ENCODE measurements at places on chromosomes 2 and 18.

DNA sequence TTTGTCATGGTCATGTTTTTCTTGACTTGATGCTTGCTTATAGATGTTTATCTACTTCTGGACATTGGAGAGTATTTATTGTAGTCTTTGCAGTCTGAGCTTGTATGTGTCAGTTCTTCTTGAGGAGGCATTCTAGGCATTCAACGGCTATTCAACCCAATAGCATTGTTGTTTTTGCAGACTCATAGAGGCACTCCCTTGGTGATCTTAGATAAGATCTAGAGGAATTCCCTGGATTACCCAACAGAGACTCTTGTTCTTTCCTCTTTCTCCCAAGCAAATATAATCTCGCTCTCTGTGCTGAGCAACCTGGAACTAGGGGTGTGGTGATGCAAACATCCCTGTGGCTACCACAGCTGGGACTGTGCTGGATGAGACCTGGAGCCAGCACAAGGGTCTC lies 40.4 kb downstream of the SYT4 start:
- DNase-seq: no peak

GRCh38 chr2:211447548-211447947 lies 891.1 kb downstream of the CPS1 start:
- DNase-seq: no peak

DNA sequence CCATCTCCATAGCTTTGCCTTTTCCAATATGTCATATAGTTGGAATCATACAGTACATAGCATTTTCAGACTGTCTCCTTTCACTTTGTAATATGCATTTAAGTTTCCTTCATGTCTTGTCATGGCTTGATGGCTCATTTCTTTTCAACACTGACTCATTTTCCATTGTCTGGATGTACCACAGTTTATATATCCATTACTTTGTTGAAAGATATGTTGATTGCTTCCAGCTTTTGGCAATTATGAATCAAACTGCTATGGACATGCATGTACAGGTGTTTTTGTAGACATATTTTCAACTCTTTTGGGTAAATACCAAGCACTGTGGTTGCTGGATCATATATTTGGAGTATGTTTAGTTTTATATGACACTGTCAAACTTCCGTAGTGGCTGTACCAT lies 26.3 kb downstream of the ACSL3 start:
- no peak for DNase-seq

DNA sequence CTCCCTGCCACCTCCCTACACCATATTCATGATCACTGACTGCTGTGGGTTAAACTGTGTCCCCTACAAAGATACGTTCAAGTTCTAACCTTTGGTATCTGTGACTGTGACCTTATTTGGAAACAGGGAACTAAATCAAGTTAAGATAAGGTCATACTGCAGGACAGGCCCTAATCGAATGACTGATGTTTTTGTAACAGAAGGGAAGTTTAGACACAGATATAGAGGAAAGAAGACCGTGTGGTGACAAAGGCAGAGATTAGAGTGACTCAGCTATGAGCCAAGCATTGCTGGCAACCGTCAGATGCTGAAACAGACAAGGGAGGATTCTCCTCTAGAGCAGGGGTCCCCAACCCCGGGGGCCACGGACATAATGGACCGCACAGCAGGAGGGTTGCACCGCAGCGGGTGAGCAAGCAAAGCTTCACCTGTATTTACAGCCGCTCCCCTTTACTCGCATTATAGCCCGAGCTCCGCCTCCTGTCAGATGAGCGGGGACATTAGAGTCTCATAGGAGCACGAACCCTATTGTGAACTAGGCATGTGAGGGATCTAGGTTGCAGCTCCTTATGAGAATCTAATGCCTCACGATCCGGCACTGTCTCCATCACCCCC lies 28.9 kb upstream of the RNF152 start:
- no peak for DNase-seq

DNA sequence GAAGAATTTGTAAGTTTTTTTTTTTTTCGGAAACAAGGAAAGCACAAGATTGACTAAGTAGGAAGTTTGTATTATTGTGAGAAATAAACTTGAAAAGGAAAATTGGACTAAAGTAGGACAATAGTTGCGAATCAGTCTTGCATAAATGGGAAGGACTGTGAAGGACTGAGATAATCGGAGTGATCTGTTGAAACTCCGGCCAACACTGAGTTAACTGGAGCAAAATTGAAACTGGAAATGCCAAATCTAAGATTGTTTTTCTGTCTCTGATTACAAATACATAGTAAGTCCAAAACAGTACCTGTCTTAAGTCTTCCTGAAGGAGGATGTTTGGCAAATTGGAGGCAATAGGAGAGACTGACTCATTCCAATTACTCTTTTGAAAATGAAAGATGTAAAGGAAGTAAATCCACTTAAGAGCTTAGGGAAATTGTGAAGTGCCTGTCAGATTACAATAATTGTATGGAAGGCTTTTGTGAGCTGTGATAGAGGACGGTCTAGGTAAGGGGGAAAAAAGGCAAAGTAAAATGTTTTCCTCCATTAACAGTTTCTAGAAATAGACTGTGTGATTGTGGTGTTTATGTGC lies 204.9 kb upstream of the CYRIA start:
- DNase-seq: no peak

DNA sequence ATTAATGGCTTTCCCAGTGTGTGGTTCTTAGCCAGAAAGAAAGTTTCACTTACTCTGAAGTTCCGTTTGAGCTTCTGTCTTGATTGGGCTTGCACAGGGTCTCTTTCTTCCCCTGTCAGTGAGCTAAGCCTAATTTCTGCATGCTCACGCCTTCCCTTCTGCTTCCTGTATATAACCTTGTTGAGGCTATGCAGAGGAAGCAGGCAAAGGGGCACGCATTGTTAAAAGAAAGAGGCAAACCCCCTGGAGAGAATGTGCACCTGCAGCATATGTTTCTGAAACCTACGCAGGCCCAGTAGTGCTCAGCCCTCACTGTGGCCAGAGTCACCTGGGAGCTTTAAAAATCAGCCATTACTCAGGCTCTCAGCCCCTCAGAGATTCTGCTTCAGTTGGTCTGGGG lies 14.5 kb upstream of the PLA2R1 start:
- no peak for DNase-seq

- DNase-seq: no peak
Measured at GRCh38 chr2:108616751-108617161, 82.5 kb downstream of the LIMS1 start.

GRCh38 chr18:48932462-48932818 lies 18.3 kb downstream of the SMAD7 start:
- DNase-seq: no peak

DNA sequence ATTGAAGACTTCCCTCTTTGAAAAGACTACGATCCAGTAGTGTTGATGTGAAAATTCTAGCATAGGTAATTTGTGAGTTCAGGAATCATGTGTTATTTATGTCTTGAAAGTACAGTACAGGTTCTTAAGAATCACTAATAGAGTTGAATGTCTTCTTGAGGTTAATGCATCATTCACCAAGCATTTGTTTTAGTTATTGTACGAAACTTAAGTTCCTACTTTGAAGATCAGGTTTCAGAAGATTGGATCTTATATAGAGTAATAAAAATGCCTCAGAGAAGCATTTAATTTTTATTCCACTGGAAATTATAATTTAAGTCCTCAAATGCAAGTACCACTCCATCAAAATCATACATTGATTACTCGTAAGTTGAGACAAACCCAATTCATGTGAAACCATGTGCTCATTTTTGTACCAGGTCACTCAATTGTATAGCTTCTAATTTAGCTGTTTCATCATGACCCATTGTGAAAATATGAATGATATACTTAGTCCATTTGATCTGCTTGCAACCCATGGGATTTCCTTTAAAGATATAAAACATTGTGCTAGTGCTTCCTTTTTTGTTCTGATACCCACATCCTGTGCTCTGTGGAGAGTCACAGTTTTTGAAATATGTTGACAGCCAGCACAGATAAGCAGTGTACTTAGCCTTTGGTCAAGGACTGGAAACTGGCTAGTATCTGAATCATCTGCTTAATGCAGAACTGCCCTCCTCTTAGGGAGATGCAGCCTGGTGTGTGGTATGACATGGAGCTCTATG lies 22.5 kb upstream of the RAB27B start:
- DNase-seq: no peak

- no peak for DNase-seq
Measured at GRCh38 chr2:189540551-189540950, 40.0 kb downstream of the SLC40A1 start.

GRCh38 chr2:95240556-95240955 lies 33.2 kb downstream of the ZNF892 start:
- no peak for DNase-seq

- DNase-seq: no peak
Measured at GRCh38 chr2:222942561-222942960, 81.7 kb downstream of the ACSL3 start.

DNA sequence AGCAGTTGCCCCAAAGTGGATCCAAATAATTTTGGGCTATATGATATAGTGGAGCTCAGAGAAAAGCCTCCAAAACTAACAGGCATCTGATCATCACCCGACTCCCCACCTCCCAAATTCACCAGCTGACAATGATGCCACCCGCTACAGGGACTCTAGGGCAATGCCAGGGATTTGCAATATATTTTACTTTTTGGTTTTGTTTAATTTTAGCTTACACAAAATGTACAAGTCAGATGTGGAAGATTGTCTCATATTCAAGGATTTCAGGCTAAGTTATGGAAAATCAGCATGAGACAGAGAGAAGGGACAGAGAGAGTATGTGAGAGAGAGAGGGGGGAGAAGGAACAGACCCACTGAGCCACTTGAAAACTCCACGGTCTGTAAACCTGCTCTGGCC lies 187.4 kb downstream of the TMEM247 start:
- no peak for DNase-seq

GRCh38 chr18:79516441-79516931 lies 120.8 kb downstream of the NFATC1 start:
- DNase-seq: no peak

DNA sequence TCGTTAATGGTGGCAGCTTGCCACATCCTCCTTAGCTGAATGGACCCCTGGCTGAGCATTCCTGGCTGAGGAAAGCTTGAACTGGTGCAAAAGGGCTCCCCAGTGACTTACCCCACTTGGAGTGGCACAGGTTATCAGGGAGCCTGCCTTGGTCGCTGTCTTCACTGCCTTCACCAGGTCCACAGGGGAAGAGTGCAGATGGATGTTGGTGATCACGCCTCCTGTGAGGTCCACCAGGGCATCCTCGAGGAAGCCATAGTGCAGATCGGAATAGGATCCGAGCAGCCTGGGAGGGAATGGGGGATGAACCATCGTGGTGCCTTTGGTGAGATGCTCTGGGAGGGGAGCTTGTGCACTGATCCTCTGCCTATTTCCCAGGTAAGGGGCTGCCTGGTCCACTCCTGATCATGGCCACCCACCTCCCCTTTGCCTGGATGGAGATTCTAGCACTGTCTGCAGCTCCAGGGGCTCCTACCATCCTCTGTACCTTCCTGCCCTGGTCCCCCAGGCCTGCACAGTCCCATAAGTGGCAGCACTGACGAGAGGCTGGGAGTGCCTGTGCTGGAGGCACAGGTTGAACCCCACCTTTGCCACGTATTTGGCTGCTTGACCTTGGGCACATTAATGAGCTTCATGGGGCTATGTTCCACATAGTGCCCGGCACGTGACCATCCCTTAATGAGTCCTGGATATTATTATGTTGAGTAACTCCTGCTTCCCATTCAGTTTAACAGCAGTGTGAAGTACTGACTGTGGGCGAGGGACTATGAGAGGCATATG lies 43.0 kb downstream of the CAPN13 start:
- no peak for DNase-seq

DNA sequence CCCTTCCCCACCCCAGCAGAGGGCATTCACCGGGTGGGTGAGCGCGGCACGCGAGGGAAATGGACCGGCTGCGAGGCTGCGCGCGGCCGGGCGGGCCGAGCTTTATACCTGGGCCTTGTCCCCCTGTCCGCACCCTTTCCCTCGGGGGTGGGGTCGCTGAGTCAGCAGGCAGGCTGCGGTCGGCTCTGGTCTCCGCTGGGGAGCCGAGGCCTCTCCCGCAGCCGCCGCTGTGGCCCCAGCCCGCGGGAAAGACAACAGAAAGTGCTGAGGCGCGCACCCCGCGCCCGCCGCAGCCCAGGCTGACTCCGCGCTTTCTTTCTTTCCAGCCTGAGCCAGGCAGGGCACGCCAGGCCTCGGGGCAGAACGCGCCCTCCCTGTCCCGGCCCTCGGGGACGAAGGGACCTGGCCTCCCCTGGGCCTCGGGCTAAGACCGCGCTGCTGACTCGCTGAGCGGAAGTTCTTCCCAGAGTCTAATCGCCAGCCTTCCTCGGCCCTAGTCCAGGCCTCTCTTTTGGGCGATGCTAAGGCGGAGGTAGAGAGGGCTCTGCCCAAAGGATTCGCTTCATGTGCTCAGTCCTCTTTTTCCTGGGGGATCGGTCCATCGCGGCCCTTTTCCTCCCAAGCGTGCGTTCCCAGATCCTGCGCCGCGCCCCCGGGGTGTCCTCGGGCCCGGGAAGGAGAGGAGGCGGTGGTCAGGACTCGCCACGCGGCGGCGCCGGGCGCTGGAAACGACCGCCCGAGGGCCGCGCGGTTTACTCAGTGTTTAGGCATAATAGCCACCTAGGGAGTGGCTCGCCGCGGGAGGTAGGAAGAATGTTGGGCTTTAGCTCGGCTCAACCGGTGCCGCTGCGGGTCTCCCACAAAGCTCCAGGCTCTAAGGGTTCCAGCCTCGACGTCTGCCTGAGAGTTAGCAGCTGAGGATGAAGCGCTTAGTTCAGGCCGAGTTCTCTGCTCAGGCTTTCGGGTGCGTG lies at the start of gene CRYBA2:
TSS of gene CRYBA2 (minus strand) at position 78 of the 971 bp plus-strand sequence. CDS start 246 bp downstream, outside the sequence.
- DNase-seq: no peak

GRCh38 chr18:33440060-33441043 lies at the start of gene CCDC178:
TSS of gene CCDC178 (minus strand) at chr18:33440721. CDS start at chr18:33412088, 28,633 bp downstream.
- no peak for DNase-seq

GRCh38 chr2:106353676-106354075 lies 114.5 kb downstream of the RGPD3 start:
- no peak for DNase-seq

DNA sequence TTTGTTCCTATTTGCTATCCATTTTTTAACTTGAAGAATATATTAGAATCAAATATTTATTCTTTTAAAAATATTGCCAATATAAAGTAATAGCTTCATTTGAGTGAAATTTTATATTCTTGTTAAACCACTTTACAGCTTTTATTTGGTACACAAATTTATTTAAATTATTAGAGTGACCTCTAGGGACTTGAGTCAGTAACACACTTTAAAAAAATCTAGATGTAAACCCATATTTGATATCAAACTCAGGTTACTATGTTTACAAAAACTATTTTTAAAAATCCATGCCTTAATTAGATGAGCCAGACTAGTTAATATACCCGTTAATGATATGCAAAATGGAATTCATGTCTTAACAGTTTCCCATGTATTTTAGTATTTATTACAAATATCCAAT lies 134.6 kb downstream of the MAP4K4 start:
- no peak for DNase-seq

GRCh38 chr2:37713258-37713700 lies 41.8 kb upstream of the CDC42EP3 start:
- DNase-seq: peak; percentile 14

GRCh38 chr18:33875029-33875565 lies 297.1 kb downstream of the ASXL3 start:
- DNase-seq: no peak

GRCh38 chr2:8841932-8842331 lies 4.5 kb upstream of the KIDINS220 start:
- no peak for DNase-seq
